Brain pericyte (primary cell): ENCODE measurements at places on chromosomes 13 and 19.

DNA sequence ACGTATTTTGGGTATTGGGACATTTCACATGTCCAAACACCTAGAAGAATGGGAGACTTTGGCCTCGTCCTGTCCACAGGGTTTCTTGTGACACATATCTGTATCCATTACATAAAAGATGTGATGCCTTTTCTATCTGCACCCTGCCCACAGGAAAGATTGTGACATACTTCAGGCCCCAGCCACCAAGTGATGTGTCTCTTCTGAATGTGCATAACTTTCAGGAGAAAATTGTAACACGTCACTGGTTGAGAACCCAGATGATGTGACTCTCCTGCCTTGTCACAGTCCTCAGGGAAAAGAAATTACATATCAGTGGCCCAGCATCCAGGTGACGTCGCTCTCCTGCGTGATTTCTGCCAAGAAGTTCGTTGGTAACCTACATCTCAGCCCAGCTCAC, 21.0 kb upstream of the ZNF681 start:
- no peak for DNase-seq

DNA sequence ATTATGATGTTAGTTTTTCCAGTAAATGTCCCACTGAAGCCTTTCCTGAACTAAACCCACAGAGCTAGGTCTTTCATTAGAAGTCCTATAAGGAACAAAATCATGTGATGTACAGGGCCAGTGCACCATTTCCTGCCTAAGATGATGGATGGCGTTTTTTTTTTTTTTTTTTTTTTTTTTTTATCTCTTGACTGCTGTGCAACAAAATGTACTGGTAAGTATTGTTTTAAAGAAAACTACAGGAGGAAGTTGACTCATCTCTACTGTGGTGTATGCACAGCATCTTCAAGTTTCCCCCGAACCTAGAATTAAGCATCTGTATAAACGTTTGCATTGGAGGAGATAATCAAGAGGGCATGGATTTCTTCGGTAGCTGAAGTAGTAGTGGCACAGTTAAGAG, 197.5 kb downstream of the NBEA start:
- DNase-seq: peak; percentile 40

GRCh38 chr19:53880711-53881481, 1.1 kb upstream of the PRKCG start:
- no peak for DNase-seq

DNA sequence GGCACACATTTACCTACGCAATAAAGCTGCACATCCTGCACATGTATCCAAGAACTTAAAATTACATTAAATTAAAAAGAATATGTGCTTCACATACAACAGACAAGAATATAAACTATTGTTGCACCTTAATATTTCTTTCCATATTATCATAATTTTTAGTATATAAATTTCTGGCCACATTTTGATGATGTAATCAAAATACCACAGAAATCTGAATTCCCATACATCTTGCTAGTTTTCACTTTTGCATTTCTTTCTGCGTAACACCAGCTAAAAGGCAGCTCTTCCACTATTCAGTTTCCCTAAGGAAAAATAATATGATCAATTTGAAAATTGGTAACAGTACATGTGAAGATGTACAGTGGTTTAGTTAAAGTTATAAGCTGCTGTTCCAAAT, 42.6 kb downstream of the FGF14 start:
- DNase-seq: no peak

- no peak for DNase-seq
These were observed 324 bp downstream of the RUVBL2 start for GRCh38 chr19:48994035-48994386.

DNA sequence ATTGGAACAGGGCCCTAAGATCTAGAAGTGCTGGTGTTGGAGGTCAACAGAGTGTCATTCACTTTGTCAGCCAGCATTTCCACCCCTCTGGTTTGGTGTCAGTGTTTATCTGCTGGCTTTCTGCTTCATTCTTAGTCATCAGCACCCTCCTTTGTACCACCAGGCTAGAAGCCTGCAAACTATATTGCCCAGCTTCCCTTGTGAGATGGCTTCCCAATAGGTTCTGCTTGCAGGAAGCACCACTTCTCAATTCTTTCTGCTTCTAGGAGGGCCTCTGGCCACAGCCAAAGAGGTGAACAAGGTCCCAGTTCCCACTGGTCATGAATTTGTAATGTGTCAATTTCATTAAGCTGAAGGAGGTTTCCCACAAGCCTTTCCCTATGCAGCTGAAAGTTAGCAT, 36.4 kb upstream of the CALM3 start:
- DNase-seq: no peak

DNA sequence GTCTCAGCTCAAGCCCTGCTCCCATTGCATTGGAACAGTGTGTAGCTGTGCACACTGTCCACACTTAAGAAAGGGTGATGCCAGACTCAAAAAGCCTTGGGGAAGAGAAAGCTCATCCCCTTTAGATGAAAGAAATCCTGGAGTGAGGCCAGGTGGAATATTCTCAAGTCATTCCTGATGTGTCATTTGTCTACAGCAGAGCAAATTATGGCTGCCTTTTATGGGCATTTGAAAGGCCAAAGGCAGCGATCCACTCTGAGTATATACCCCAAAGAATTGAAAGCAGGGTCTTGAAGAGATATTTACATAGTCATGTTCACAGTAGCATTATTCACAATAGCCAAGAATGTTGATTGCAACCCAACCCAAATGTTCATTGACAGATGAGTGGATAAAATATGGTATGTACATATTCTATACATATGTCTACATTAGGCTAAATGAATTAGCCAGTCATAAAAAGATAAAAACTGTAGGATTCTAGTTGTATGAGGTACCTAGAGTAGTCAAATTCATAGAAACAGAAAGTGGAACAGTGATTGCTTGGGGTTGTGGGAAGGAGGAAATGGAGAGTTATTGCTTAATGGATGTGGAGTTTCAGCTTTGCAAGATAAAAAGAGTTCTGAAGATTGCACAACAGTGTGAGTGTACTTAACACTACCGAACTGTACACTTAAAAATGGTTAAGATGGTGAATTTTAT, 214.9 kb downstream of the KCNRG start:
- DNase-seq: no peak

DNA sequence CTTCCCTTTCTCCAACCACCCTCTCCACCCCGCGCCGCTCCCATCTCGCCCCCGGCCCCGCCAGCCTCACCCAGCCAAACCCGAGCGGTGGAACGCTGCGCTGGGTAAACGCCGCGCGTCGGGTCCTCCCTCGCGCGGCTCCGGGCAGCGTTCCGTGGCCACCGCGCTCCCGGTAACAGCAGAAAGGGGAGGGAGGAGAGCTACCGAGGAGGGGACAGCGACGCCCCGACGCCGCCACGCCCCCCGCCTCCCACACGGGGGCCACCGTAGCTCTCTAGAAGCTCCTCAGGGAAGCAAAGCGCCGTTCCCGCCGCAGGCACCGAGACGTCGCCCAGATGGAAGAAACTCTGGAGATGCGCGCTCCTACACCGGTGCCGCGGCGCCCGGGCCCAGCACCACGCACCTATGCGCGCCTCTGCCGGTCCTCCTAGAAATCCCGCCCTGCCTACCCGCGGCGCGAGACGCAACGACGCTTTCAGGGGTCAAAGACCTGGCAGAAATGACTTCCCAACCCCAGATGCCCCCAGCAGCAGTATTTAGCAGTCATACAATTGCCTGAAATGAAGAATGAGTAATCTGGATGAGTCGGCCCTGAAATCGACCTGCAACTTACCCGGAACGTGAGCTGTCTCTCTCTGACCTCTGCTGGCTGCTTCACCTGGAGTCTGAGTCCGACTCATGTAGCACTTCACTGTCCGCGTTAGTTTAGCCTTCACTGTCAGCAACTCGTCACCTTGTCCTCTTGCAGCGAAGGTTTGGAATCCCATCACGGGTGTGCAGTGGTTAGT, at the start of gene RUBCNL:
TSS of gene RUBCNL (minus strand) at position 189 of the 788 bp plus-strand sequence. CDS start 14,777 bp downstream, outside the sequence.
- DNase-seq: no peak

- no peak for DNase-seq
These were observed 1063.8 kb downstream of the EFNB2 start for GRCh38 chr13:105471673-105472072.

- DNase-seq: no peak
These were observed 7.7 kb downstream of the ARHGAP45 start for GRCh38 chr19:1074544-1075283.

- DNase-seq: no peak
These were observed at the start of gene GAPDHS for GRCh38 chr19:35533201-35533821. Gene GAPDHS, plus strand, starts transcription at chr19:35533456. Its CDS starts 72 bp downstream, at chr19:35533528.

DNA sequence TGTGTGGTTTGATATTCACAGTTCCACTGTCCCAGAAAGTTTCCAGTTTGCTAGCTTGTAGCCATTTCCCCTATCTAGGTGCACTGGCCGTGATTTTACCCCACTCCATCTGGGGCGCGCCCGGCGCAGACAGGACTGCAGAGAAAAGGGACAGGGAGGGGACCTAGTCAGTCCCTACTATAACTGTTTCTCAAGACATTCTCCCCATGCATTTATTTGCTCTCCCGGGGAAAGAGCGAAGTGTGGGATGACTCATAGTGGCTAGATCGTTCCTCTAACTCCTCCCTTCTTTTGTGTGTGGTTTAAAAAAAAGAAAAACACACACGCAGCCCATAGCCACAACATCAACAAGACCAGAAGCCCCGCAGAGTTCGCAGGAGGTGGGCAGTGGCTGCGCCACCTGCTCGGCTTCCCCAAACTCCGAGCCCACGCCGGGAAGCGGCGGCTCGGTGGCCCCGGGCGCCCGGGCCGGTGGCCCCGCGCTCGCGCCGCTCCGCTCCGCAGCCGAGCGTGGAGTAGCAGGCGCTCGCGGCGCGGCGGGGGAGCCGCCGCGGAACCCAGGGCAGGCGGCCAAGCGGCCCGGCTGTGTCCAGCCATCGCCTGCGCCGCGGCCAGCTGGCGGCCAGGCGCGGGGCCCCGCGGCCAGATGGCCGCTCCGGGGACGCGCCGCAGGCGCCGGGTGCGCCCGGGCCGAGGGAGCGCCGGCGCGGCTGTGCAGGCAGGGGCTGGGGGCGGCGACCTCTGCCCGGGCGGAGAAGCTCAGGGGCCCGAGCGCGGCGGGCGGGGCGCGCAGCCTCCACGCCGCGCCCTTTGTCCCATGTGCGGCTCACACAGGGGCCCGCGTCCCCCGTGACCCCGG, 653 bp downstream of the TMTC4 start:
- DNase-seq: peak; percentile 83

GRCh38 chr13:30829145-30829832, 76.8 kb upstream of the MEDAG start:
- no peak for DNase-seq

GRCh38 chr13:92413452-92413851, 813.2 kb upstream of the GPC6 start:
- DNase-seq: no peak

DNA sequence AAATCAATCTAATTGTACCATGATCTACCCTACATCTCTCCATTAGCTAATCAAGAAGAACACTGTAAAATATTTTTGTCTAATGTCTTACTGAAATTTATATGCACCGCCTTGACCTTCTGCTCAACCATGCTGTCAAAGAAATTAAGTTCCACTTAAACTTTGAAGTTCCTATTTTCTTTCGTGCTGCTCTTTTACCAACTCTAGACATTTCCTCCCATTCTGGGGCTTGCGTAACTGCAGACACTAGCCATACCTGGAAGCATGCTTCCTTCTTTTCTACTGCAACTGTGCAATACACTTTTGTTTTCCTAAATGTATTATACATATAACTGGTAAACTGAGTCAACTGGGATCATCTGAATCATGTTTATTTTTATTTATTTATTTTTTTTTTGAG, 8.5 kb upstream of the UBE2L5 start:
- no peak for DNase-seq

GRCh38 chr13:114259374-114259773, 22.0 kb upstream of the UPF3A start:
- DNase-seq: no peak

DNA sequence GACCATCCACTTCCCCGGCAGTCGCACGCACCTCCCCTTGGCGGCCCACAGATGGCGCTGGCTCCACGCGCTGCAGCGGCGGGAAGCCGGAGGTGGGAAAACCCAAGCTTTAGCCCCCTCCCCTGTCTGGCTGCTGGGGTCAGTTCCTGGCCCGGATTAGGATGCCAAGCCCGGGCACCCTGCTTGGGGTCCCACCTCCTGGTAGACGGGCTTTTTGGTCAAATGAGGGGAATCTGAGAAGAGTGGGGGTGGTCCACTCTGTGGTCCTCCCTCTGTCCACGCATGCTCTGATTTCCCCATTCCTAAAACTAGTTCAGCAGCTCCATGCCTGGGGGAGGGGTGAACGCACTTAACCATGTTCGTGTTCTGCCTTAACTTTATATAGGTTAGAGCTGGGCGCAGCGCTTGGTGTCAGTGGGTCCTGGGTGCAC, 8.1 kb upstream of the ADGRE2 start:
- no peak for DNase-seq
